Trophoblast cell (in vitro differentiated cells and primary cell): ENCODE measurements at places on chromosomes 16 and 17.

DNA sequence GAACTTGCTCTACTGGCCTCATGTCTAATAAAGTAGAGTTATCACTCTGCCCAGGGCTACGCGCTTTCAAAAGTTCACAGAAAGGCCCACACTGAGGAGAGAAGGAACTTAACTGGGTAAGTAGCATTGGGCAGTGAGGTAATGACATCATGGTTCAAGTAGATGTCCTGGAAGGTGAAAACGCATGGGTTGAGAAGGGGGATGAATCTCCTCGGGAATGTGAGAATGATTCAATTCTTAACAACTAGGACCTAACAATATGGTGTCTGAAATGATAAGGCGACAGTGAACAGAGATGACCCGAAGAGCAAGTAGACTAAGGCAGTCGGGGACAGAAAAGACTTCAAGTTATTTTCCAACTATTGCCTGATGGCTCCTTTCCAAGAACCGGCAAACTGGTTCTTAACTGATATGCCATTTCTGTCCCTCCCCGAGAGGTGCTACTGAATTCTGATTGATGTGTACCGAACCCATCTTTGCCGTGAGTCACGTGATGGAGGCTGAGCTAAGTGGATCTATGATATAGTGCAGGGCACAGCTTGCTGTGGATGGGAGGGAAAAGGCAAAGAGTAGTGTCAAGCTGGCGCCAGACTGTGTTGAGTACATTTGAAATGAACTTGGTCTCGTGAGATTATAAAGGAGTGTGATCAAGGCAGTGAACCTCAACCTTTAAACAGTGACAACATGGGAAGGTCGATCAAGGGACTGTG is 44.1 kb downstream of the MARCHF10 start:
- H3K36me3 ChIP-seq: no peaks in the 10 kb centered on the region
- no peak for DNase-seq
- no peak overlapping the region for H3K27ac ChIP-seq

DNA sequence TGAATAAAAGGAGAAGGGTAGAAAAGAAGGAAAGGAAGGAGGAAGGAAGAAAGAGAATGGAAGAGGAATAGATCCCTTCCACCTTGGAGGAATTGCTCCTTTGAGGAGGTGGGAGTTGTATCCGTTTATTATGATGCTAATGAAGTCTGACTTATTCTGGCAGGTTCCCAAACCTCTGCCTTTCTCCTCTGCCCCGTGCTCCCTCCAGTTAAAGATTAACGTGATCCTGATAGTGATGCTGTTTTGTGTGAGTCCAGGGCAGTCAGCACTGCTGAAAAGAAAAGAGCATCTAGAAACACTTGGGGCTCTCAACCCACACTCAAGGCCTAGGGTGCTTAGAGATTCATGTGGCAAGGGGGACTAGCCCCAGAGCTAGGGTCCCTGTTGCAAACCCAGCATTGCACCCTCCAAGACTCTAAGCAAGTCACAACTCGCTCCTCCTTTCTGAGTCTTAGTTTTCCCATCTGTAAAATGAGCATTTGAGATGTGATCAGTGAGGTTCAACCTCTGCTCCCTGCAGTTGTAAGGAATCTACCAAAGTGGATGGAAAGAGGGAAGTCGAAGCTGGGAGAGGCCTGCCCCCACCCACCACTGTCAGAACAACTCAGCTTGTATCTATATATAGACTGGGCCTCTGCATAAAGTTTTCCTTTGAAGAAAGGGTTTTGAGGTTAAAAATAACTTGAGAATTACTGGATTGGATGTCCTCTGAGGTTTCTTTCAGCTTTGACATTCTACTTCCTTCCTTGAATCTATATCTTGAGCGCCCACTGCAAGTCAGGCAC is 46.9 kb upstream of the TMEM132E start:
- H3K27me3 ChIP-seq: no peaks in the 10 kb centered on the region
- DNase-seq: no peak
- no peak overlapping the region for H3K27ac ChIP-seq
- no peak overlapping the region for H3K4me3 ChIP-seq

DNA sequence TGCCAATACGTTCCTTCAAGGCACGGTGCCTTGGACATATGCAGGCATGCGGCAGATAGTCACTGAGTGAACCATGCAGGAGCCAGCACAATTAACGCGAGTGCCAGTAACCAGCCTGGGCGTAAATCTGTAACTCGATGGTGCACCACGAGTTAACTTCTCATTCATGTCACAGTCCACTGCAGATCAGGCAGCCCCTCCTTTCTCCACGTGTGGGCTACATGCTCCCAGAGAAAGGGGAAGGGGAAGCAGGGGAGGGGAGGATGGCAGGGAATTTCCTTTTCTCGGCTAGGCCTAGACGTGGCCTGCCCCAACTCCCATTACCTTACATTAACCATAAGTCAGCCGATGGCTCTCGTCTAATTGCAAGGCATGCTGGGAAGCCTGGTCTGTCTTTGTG is 287.9 kb downstream of the CPPED1 start:
- H3K4me3 ChIP-seq: no peak overlapping the region
- no peak for DNase-seq
- peaks cover 19% of the 10 kb centered on the region for H3K4me1 ChIP-seq
- H3K27ac ChIP-seq: no peak overlapping the region

GRCh38 chr16:3012828-3013420 is at the start of gene CLDN9:
TSS of gene CLDN9 (plus strand) at chr16:3012923. CDS start at chr16:3013363, 440 bp downstream.
- H3K4me3 ChIP-seq: peak within 1 kb of the TSS; percentile 7
- H3K27ac ChIP-seq: peak within 1 kb of the TSS; percentile 22
- H3K36me3 ChIP-seq: peaks cover 18% of the 10 kb centered on the region
- peak; percentile 57 for DNase-seq
- H3K4me1 ChIP-seq: peaks cover 42% of the 10 kb centered on the region

GRCh38 chr17:29933379-29933778 is 3.4 kb upstream of the SSH2 start:
- no peak overlapping the region for H3K4me3 ChIP-seq
- H3K27me3 ChIP-seq: no peaks in the 10 kb centered on the region
- H3K36me3 ChIP-seq: no peaks in the 10 kb centered on the region

DNA sequence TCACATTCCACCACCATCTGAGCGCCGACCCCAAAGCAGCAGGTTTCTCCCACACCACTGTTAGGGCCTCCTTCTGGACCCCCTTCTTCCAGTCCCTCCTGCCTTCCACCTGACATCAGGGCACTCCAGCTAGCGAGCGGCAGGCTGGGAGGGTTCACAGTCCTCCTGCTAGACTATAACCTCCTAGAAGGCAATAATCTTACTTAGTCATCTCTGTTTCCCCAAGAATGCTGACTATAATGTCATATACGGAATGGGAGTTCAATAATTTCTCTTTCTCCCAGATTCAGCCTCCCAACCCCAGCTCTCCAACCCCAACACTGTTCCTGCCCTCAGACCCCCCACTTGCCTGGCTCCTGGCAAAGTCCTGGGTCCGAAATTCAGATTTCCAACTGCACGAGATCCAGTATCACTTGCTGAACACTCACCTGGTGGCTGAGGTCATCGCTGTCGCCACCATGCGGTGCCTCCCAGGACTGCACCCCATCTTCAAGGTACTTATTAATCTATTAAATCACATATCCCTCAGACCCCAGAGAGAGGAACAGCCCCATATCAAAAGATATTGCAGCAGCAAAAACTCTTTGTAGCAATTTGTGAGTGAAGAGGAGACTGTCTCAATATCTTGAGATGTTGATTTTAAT is 5.6 kb downstream of the ALOX12 start:
- H3K4me1 ChIP-seq: no peaks in the 10 kb centered on the region
- DNase-seq: peak; percentile 40
- no peak overlapping the region for H3K27ac ChIP-seq
- H3K36me3 ChIP-seq: peaks cover 35% of the 10 kb centered on the region

GRCh38 chr17:49213847-49214246 is 3.3 kb downstream of the ABI3 start:
- no peak overlapping the region for H3K4me3 ChIP-seq
- H3K36me3 ChIP-seq: no peaks in the 10 kb centered on the region
- H3K27me3 ChIP-seq: no peaks in the 10 kb centered on the region
- H3K4me1 ChIP-seq: peaks cover 3% of the 10 kb centered on the region

DNA sequence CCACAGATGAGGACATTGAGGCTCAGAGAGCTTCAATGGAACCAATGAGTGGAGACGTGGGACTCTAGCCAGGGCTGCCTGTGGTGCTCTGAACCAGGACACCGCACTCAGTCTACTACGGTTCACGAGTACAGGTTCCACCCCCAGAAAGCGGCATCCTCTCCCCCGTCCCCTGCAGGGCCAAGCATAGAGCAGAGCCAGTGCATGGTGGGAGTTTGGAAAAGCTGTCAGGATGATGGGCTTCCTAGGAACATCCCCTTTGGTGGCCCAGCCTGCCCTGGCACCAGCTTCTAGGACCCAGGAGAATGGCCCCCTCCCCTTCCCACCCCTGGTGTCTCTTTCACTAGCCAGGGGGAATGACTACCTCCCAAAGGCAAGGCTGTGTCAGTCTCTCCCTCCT is 8.4 kb downstream of the ZNF319 start:
- no peaks in the 10 kb centered on the region for H3K27me3 ChIP-seq
- no peak for DNase-seq
- H3K4me1 ChIP-seq: peaks cover 21% of the 10 kb centered on the region
- peaks cover 21% of the 10 kb centered on the region for H3K36me3 ChIP-seq

GRCh38 chr16:85821390-85822135 is 22.1 kb downstream of the COX4I1 start:
- DNase-seq: peak; percentile 71
- H3K36me3 ChIP-seq: no peaks in the 10 kb centered on the region
- no peaks in the 10 kb centered on the region for H3K27me3 ChIP-seq
- no peaks in the 10 kb centered on the region for H3K4me1 ChIP-seq
